Glutamatergic neuron (in vitro differentiated cells): ENCODE measurements at places on chromosomes 16 and 17. TPM values are rescaled to one million over a fixed set of nuclear protein-coding genes. Genes with fewer than 3 reads are reported as not detected.

The NXPH3 gene
- total RNA-seq = 2.0 TPM

The SPEM3 gene
- total RNA-seq = not detected

DNA sequence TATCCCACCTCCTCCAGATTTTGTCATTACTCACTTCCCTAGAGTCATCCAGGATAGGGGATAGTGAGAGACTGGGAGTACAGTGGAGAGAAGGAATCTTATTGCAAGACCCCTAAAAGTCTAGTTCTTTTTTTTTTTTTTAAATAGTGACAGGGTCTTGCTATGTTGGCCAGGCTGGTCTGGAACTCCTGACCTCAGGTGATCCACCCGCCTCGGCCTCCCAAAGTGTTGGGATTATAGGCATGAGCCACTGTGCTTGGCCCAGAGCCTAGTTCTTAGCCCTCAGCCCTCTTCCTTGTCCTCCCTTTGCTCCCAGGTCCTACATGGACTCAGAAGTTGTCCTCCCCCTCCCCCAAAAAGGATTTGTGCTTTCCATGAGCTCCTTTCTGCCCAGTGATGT is 2.7 kb upstream of the CHRNB1 start:
- no peak for DNase-seq

DNA sequence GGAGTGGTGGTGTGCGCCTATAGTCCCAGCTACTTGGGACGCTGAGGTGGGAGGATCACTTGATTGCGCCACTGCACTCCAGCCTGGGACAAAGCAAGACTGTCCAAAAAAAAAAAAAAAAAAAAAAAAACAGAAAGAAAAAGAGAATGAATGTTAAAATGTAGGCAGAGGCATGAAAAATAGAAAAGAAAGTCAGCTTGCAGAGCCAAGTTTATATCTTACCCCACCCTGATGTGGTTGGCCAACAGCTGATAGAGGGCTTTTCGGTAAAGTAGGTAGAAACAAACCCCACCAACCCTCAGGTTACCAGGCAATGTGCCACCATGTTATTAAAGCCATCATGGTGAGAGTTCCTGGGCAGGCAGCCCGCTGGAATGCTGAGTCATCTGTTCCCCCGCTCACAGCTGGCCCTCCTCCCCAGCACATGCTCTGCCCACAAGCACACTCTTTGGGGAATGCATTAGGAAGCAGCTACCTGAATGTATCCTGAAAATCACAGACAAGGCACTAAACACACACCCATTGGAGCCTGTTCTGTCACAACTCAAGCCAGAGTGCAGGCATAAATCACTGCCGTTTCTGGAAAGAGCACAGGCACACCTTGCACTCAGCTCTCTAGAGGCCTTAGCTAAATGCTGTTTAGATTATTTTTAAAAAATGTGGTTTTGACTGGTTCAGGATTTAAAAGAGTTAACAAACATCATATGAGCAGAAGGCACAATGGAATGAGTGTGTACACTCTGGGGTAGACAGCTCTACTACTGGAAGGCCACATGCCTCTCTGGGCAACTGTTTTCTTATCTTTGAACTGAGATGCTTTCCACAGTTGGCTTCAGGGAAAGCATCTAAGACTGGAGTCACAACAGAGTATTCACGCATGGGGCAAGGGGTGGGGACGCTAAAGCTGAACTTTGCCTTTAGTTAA is 128.5 kb downstream of the PARN start:
- peak; percentile 38 for DNase-seq

DNA sequence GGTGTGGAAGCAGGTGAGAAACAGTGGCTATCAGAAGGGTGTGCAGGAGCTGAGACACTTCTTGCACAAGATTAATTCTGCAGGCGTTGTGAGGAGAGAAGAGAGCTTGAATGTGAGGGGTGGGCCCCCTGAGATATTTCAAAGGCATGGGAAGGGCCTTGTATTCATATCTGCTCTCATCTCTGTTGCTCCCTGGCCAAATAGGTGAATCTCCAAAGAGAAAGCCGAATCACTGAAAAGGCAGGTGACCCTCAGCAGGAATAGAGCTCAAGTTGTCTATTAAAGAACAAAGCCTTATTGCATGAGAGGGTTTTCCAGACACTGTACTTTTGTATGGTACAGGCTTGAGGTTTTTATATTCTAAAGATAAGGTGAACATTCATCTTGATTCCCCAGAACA is 373.1 kb downstream of the TMEM114 start:
- DNase-seq = no peak

- DNase-seq = no peak
Observed at GRCh38 chr17:69722518-69722917, 308.0 kb downstream of the MAP2K6 start.

The PROCA1 gene
- 36.5 TPM for total RNA-seq
